ENCODE measurements at places on chromosomes 6 and 20.

GRCh38 chr20:63295846-63296245 is 2.9 kb downstream of the COL20A1 start:
- no peak for DNase-seq

GRCh38 chr20:43800186-43800585 is 73.4 kb upstream of the GTSF1L start:
- DNase-seq, result no peak

DNA sequence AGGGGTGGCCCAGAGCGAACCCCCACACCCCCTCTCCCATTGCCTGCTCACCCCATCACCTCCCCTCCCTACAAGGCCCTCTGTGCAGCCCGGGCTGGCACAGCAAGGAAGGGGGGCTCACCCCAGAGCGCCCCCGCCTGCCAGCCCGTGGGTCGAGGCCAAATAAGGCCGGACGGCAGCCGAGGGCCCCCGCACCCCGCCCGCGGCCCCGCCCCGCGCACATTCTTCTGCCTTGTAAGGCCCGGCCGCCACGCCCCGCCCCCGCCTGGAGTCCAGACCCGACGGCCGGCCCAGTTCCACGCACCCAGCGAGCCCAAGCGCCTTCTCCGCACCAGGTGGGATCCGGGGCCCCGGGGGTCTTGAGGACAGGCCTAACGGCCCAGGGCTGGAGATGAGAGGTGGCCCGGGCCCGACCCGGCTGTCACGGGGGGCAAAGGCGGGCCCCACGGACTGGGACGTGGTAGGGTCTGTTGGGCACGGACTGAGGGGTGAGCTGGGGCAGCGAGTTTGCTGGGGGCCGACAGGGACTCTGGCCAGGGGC is at the start of gene MYL9:
Gene MYL9 (plus strand): TSS at position 293 of the 541 bp plus-strand sequence. CDS start 3,366 bp downstream, outside the sequence.
- no peak for DNase-seq

DNA sequence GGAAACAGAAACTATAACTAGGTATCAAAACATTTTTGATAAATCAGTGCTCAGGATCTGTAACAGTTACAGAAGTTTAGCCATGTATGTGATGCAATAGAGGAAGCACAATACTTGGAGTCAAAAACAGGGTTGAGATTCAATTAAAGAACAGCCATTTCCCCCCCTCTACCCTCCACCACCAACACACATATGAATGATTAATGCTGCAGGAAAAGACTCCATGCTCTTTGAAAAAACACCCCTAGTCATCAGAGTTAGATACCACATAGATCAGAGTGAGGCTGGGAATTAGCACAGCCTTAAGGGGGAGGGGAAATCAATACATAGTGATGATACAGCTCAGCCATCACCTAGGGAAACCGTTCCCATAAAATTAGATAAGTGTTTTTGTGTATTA is 108.9 kb upstream of the EMILIN3 start:
- DNase-seq, result no peak

DNA sequence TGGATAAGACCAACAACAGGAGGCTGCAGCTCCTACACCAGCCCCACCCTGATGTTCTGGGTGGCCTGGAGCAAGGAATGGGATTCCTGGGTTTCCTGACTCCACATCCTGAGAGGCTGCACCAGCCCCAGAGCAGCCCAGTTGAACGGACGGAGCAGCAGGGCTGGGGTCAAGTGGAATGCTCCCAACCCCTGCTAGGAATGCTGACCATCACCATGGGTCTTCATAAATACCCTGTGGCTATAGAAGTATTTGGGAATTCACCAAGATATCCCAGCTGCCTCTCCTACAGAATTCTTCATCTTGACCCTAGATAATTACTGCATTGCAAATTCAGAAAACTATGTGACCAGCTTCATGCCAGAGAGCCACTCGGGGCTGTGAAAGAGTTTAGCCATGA is 180.3 kb downstream of the THBS2 start:
- no peak for DNase-seq

- DNase-seq, result no peak
Measured at GRCh38 chr20:47521059-47521808, 19.5 kb downstream of the NCOA3 start.

- DNase-seq, result no peak
Measured at GRCh38 chr6:10099529-10100140, 315.2 kb downstream of the TFAP2A start.

GRCh38 chr6:157090736-157091135 is 232.6 kb downstream of the TMEM242 start:
- no peak for DNase-seq

DNA sequence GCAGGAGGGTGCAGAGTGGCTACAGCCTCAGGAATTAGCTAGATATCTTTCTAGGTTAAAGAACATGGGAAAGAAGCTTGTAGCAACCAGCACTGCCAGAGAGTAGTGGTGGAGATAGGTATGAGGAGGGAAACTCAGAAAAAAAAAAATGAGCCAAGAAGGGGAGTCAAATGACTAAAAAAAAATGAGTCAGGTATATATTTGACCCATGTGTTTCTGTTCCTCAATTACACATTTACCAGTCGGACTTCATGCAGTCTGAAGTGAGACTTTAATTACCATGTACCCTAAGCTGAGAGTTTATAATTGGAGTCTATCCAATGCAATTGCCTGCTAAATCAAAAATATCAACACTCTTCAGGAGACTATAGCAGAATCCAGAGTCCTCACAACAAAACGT is 964.6 kb downstream of the HACE1 start:
- no peak for DNase-seq

DNA sequence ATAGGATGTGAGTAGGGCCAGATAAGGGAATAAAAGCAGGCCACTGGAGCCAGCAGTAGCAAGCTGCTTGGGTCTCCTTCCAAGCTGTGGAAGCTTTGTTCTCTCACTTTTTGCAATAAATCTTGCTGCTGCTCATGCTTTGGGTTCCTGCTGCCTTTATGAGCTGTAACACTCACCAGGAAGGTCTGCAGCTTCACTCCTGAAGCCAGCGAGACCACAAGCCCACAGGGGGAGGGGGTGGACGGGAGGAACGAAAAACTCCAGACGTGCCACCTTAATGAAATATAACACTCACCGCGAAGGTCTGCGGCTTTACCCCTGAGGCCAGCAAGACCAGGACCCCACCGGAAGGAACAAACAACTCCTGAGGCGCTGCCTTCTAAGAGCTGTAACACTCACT is 1324.4 kb upstream of the EYS start:
- DNase-seq, result no peak

DNA sequence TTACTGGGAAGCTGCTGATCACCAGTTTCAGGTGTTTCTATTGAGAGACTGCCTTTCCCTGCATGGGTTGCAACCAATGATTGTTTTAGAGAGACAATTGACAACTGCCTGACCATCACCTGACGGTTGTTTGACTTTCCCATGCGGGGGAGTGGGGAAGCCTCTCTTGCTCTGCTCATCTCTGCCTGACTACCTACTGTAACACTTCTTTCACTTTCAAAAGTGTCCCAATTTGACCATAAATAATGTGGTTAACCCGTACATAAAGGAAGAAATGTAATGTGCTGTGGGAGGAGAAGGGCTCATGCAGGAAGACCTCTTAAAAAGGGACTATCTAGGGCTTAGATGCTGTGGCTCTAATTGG is 122.1 kb upstream of the PHACTR1 start:
- DNase-seq, result no peak

GRCh38 chr6:14918200-14918907 is 327.5 kb upstream of the JARID2 start:
- no peak for DNase-seq

DNA sequence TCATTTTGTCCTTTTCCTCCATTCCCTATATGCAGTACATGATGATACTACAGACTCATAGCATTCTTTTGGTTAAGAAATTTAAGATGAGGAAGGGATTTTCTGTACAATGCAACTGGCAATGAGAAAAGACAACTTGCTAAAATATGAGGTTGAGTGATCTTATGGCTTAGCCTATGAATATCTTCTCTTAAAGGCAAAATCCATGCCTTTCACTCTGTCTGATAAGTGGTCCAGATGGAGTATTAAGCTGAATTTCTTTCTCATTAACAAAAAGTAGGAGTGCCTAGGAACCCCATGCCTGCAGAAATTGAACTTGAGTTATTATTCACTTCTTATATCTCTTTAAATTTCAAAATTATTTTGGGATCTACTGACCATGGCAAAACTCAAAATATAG is 135.3 kb downstream of the GRIK2 start:
- no peak for DNase-seq

GRCh38 chr6:63643862-63644261 is 8.3 kb downstream of the PHF3 start:
- DNase-seq, result no peak

Data from T-helper 9 cell (primary cell).